ENCODE measurements at places on chromosomes 12 and 14.

DNA sequence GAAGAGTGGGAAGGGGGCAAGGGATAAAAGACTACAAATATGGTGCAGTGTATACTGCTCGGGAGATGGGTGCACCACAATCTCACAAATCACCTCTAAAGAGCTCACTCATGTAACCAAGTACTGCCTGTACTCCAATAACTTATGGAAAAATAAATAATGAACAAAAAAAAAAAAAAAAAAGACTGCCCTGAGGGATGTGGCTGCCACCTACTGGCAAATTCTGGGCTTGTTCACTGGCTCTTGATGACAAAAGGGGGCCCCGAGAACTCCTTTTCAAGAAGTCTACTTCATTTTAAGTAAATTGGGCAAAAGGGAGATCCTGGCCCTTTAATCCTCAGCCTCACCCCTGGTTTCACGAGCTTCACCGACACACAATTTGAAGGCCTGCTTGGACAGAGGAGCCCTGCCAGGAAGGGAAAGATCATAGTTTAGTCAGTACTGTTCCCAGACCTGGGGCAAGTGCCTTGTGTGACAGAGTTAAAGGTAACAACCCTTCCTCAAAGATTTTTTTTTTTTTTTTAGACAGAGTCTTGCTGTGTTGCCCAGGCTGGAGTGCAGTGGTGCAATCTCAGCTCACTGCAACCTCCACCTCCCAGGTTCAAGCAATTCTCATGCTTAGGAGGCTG, 26.1 kb upstream of the STAC3 start:
- no peak for DNase-seq

GRCh38 chr14:53851394-53852090, 105.1 kb downstream of the BMP4 start:
- no peak for DNase-seq

DNA sequence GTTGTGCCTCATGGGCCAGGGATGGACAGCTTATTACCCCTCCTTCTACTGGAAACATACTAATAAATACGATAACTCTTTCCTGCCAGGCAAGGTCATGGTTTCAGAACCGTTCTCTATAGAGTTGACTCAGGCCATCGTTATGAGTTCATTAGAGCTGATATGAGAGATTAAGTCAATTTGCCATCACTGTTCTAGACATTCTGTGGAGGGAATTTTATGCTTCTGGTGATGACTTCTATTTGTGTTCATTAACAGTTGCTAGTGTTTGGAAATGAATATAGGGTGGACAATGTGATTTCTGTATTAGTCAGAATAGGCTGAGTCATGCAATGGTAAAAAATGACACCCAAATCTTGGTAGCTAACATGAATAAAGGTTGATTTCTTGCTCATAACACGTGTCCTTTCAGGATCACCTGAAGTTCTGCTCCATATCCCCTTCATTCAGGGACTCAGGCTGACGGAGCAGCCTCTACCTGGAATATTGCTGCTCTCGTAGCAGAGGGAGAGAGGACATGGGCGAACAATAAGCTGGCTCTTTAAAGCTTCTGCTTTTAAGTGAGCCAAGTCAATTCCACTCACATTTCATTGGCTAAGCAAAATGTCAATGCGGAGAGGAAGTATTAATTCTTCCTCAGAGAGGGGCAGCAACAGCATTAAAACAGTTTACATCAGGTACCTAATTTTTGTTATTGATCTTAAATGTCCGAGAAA, 18.5 kb upstream of the TBPL2 start:
- no peak for DNase-seq

GRCh38 chr14:66117600-66117999, 368.6 kb upstream of the CCDC196 start:
- DNase-seq: no peak

GRCh38 chr14:103550451-103551337, 11.8 kb downstream of the BAG5 start:
- no peak for DNase-seq

DNA sequence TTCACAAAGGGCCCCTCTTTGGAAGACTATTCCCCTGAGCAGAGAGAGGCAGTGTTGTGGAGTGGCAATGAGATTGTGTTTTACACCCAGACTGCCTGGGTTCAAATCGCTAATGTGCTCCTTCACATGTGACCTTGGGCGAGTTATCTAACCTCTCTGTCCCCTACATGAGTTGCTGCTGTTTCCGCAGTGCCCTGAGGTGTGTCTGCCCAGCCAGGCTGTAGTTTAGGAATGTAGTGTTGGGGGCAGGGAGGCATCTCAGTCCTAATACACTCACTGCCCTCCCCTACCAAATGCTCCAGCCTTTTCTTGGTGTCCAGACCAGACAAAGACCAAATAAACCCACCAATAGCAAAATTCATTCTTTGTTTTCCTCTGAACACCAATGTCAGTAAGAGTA, 78.6 kb downstream of the SLC24A4 start:
- no peak for DNase-seq

- no peak for DNase-seq
These were observed 3.5 kb downstream of the TEDC1 start for GRCh38 chr14:105494606-105494929.

GRCh38 chr12:122243965-122244364, 18.1 kb upstream of the DIABLO start:
- no peak for DNase-seq

DNA sequence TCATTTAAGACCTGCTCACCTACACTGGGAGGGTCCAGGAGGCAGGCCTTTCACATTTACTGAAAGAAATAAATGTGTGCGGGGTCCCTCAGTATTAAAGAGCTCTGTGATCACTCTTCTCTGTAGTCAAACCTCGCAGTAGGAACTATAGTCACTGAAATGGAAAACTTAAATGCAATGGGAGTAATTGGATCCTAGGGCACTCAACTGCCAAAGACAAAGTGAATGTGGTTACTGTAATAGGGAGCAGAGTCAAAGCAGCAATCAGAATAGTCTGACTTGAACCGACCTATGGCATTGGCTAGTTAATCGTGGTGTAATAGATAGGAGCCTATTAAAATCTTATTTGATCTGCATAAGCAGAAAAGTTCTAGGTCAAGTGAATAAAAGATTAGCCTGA, 26.6 kb upstream of the DYRK2 start:
- no peak for DNase-seq

DNA sequence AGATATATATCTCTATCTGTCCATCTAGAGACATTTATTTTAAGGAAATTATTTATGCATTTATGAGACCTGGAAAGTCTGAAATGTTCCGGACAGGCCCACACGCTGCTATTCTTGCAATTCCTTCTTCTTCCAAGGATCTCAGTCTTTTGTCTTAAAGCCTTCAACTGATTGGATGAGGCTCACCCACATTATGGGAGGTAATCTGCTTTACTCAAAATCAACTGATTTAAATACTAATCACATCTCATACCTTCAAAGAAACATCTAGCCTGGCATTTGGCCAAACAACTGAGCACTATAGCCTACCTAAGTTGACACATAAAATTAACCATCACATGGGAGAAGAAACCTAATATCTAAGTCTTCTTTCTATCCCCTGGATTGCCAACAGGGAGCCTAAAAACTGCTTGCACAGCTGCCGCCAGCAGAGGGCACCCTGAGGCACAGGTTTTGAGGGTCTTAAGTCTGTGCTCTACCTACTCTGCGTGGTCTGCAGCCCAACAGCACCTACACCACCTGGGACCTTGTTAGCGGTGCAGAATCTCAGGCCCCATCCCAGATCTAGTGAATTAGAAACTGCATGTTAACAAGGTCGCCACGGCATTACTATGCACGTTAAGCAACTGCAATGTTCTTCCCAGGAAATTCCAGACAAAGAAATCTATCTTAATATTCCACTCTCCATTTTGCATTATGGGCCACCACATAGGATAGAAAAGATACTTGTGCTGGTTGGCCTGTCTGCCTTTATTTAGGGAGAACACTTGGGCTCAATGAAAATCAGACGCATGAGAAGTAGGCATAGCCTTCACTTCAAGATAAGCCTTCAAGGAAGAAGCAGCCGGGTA, 249.7 kb downstream of the FOXG1 start:
- DNase-seq: peak; percentile 56

DNA sequence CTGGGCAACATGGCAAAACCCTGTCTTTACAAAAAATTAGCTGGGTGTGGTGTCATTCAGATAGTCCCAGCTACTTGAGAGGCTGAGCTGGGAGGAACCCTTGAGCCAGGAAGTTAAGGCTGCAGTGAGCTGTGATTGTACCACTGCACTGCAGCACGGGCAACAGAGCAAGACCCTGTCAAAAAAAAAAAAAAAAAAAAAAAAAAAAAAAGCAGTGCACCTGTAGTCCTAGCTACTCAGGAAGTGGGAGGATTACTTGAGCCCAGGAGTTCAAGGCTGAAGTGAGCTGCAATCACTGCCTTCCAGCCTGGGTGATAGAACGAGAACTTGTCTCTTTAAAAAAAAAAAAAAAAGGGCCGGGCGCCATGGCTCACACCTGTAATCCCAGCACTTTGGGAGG, 5.6 kb downstream of the REM2 start:
- no peak for DNase-seq

GRCh38 chr14:32258336-32258993, 55.4 kb upstream of the RNU6-8 start:
- DNase-seq: no peak

- no peak for DNase-seq
These were observed 435 bp downstream of the FOXM1 start for GRCh38 chr12:2876431-2877046.

DNA sequence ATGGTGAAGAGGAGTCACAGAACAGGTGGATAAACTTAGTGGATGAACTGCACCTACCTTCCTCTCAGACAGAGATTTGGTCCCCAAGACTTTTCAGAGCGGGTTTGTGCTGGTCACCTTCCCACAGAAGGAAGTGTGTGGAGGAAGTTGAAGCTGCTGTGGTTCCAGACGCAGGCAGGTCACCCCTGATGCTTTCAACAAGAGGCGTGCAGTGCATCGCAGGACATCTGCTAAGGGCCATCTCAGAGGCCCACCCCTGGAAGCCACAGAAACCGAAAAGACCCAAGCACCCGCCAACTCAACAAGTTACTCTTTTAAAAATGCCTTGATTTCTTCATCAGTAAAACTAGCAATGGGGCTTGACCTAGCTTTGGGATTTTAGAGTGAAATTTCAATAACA, 1.0 kb upstream of the GPX2 start:
- no peak for DNase-seq

DNA sequence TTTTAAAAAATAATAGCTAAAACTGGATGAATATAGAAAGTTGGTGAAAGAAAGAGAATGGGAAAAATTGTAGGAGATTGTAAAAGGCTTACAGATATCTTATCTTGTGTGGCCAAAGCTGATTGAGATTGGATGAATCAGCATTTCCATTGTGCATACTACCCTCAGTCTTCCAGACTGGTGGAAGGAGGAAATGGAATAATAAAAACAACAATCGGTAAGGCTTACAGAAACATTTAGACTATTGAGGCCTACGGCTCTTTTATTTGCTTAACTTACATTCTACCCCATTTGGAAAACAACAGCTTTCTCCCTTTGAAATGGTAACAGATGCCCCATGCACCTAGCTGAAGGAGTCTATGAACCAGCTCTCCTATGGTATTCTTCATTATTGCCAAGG, 129.8 kb downstream of the PTPRB start:
- DNase-seq: no peak

DNA sequence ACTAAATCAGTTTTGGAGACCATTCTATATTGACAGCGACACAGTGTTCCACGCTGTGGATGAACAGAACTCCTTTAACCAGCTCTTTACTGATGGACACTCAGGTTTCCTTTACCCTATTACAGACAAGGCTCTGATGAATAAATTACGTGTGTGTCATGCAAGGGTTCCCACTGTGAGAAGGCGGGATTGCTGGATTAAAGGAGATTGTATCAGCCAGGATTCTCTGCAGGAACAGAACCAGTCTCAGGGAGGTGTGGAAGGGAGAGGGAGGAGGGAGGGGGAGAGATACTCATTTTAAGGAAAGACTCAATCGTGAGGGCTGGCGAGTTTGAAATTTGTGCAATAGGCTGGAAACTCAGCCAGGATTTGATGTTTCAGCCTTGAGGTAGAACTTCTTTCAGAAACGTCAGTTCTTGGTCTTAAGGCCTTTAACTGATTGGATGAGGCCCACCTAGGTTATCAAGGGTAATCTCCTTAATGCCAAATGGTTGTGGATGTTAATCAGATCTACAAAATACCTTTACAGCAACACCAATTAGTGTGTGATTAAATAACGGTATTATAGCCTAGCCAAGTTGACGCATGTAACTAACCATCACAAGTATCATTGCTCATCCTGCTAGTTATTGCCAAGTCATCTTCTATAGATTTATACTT, 104.0 kb downstream of the GCH1 start:
- no peak for DNase-seq

DNA sequence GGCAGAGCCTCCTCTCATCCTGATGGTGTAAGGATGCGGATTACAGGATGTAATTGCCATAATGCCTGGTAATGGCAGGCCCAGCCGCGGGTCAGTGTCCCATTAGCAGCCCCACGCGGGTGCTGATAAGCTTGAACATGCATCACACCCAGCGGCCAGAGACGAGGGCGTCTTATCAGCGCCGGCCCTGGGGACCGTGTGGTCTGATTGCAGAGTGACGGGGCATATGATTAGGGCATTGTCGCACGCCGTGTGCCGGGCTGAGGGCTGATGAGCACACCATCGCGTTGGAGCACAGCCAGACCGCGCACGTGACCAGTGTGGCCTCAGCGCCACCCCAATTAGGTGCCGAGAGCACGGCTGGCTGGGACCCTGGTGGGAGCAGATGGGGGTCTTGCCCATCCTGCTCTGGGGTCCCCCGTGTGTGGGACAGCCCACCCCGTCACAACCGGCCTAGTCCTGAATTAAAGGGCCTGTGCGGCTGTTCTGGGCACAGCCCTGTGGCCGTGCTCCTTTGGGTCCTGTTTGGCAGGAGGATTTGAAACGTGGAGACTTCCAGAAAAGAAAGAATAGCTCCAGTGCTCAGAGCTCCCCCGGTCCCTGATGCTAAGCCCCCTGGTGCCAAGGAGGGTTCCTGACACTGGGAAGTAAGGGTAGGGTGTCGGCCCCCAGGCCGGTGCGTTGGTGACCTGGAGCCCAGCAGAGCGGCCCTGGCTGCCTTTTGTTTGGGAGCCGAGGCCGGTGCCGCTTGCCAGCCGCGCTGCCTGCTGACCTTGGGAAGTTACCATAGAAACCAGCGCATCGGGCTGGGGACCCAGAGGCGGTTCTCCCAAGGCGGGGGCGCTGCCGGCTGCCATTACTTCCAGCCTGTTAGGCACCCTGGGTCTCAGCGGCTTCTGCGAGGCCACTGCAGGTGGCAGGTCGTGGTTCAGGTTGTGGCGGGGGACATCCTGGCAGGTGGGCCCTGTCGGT, 20.7 kb downstream of the KIF26A start:
- no peak for DNase-seq

DNA sequence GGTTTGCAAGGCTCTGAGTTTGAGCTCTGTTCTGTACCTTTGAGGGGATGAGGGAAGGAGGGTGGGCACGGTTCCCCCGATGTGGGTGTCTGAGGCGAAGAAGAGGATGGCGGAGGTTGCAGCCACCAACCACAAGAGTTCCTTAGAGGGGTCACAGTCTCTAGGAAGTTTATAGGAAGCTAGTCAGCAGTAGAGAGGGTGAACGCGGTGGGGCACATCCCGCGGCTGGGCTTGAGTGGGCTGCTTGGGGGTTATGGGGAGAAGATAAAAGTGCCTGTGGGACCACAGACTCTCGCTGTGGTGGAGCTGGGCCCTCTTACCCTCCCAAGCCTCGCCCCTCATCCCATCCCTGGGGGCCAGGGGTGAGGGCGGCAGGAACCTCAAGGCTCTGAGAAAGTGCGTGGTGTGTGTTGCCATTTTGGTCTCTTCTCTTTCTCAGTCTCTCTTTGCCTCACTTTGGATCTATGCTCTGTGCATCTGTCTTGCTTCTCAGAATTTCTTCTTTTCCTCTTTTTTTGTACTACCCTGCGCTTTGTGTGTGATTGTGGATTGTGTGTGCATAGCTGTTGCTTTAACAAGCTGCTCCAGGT, 2.7 kb downstream of the CD4 start:
- DNase-seq: no peak

GRCh38 chr14:75429562-75429961, 1.7 kb downstream of the JDP2 start:
- DNase-seq: no peak
